ENCODE measurements at places on chromosomes 4 and X.

- DNase-seq = no peak
Measured at GRCh38 chr4:18419780-18420179, 398.2 kb upstream of the LCORL start.

DNA sequence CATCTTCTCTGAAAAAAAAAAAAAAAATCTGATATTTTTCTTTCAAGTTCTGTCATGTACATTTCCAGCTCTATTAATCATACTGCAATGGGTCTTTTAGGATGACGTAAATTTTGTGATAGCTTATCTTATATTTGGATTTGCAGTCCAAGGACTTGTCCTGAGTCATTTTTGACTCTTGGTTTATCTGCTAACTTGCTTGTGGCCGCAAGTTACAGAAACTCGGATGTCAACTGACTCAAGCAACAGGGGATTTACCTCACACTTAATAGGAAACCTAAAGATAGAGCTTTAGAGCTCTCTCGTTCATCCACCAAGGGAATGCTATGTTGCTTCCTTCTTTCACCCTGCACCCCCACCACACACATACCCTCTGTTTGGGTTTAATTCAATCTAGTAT, 1433.8 kb upstream of the TENM3 start:
- DNase-seq = no peak

DNA sequence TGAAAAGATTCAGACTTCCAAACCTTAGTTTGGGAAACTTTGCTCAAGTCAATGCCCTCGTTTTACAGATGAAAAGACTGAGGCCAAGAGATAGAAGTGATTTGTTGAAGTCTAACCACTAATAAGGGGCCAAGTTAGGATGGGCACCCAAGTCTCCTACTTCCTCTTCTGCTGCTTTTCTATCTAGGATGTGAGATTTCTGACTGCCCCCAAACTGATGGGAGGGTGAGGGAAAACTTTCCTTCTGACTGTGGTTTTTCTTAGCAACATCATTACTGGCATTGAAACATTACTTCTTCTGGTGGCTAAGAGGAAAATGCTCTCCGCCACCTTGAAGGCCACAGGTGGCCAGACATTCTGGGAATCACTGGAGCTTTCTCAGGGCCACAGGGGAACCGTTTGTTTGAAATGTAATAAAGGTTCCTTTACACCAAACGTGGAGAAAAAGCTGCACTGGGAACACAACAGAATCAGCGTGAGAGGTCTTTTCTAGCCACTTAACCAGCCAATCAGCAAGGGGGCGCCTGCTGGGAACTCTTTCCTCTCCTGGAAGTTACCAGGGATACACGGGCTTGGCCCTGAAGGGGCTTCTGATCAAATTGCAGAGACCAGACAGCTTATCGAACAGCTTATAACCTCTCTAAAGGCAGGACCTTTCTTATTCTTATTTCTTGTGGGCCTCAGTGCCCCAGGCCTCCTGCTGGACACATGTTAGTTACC, 115.9 kb upstream of the TEX13D start:
- DNase-seq = no peak

DNA sequence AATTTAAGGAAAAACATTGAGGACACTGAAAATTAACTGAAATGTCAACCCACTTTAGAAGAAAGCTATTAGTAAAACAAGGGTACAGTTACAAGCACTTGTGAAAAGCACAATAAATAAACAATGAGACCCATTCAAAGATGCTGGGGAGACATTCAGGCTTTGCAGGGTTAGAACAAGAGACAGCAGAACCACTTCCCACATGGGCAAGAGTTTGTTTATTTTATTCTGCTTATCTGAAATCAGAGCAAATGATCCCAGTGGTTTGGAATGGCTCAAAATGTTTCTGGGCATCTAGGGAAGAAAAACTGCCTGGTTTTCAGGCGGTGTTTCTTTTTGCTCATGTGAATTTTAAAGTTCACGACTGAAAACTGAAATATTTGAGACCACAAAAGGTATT, 42.4 kb downstream of the PPP3CA start:
- no peak for DNase-seq

GRCh38 chr4:74366367-74366911, 1.5 kb downstream of the EREG start:
- DNase-seq = no peak

- DNase-seq = no peak
Measured at GRCh38 chrX:28487818-28488217, 99.4 kb upstream of the IL1RAPL1 start.

DNA sequence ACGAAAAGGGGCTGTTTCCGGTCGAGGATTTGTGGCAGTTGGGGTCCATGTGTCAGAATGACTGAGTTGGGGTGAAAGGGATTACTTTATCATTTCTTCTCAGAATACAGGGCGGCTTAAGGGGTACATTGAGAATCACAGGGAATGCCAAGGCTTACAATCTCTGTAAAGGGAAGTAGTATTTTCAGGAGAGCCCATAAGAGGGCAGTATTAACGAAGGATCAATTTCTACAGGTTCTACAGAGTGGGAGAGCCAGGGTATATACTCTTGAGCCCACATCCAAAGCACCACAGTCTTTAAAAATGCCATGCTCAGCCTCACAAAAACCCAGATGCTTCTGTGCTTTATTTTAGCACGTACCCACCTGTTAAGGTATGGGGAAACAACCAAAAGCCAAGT, 67.7 kb upstream of the ZXDA start:
- DNase-seq = no peak

GRCh38 chr4:2925496-2925895, 37.7 kb downstream of the NOP14 start:
- no peak for DNase-seq

- DNase-seq = no peak
Measured at GRCh38 chr4:17018013-17018412, 119.6 kb upstream of the LDB2 start.

DNA sequence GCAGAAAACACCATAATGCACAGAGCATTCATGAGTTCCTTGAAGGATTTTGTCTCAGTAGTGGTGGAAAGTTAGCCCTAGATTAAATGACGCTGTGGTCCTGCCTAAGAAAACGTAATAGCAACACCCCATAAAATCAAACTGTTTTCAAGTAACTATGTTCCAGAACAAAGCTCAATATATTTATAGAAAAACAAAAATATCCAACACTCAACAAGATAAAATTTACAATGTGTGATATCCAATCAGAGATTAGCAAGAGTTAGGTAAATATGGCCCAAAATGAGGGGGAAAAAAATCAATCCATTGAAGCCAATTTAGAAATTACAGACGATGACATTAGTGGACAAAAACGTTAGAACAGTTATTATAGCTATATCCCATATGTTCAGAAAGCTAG, 9.9 kb upstream of the GAB1 start:
- no peak for DNase-seq

Data from NCI-H1417 treated with DMSO at 0.1 percent for 48 hours (cell line).